ENCODE measurements at places on chromosomes 3 and 15. TPM values are rescaled to one million over a fixed set of nuclear protein-coding genes. Genes with fewer than 3 reads are reported as not detected.

The ELL3 gene
- 0.85 TPM for total RNA-seq

The DENND4A gene
- total RNA-seq: 9.4 TPM

The TPRG1 gene
- total RNA-seq: 0.47 TPM

The MESP2 gene
- total RNA-seq: 0.23 TPM

The C3orf20 gene
- total RNA-seq: 0.09 TPM

The SLC9C1 gene
- total RNA-seq: not detected

The SLC12A8 gene
- 35.6 TPM for total RNA-seq

The RAB43 gene
- total RNA-seq: 19.1 TPM

The RYR3 gene
- total RNA-seq: not detected

The TMEM39A gene
- 50.5 TPM for total RNA-seq

The OIP5 gene
- total RNA-seq: 0.58 TPM

The SLC22A13 gene
- not detected for total RNA-seq

The CRELD1 gene
- 11.2 TPM for total RNA-seq

The PYGO1 gene
- 8.2 TPM for total RNA-seq

The KLHL40 gene
- total RNA-seq: 0.17 TPM

The ZNF80 gene
- not detected for total RNA-seq
